ENCODE measurements at places on chromosomes 6 and 20.

DNA sequence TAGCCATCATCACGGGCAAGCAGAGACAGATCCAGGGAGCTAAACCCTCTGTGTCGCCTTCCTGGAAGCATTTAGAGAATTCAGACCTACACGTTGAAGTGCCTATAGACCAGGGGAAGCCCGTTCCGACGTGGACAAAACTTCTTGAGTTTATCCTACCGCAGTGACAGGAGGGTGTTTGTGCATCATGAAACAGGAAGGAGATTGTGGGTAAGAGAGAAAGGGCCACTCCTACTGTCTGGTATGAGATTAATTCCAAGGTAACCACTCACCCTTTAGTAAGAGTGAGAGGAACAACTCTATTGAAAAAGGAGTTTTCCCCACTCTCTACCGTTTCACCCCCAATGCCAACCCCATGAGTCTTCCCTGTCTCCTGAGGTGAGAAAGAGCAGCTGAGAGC lies 133.7 kb downstream of the TFAP2C start:
- no peak for DNase-seq

DNA sequence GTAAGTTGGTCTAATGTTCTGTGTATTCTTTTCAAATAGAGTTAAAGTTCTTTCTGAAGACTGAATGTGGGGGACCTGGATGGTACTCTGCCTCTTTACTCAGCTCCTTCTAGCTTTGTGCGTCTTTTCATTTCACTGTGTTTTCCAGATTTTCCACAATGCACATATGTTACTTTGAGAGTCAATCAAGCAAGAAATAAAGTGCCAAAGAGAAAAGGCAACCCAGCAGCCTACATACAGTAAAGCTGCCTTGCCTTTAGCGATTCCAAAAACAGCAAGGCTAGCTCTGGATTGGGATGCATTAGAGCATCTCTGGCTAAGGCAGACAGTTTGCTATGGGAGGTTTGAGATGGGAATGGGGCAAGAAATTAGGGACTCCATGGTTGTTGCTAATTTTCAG lies 5.3 kb downstream of the C6orf163 start:
- DNase-seq = no peak

- DNase-seq = peak; percentile 45
These were observed 8.8 kb downstream of the ASF1A start for GRCh38 chr6:118902726-118903125.

DNA sequence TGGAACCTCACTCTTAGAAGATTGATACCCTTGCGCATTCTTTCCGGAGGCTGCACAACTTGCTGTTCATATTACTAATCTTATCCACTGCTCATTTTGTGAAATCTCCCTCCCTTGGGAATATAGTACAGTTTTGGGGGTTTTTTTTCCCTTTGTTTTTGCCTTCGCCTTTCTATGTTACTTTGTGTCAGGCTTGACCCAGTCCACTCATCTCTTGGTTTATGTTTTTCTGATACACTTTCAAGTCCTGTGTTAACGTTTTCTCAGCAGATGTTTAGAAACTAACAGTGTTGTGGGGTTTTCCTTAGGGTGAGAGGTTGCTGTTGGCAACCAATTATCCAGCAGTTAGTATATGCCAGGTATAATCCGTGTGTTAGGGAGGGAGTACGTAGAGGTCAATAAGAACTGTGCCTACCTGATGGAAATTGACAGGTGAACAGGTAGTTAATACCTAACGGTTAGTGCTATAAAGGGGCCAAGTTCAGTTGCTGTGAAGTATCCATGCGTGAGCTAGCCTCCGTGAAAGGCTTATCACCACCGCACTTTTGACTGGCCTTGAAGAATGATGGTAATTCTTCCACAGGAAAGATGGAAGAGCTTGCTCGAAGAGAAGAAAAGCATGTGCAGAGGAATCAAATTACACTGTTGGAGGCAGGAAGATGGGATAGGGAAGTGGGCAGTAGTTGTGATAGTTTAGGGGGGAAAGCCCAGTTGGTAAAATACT lies 1.4 kb downstream of the NFYA start:
- peak; percentile 48 for DNase-seq

- peak; percentile 8 for DNase-seq
These were observed 425.0 kb downstream of the COL12A1 start for GRCh38 chr6:74780831-74781230.

DNA sequence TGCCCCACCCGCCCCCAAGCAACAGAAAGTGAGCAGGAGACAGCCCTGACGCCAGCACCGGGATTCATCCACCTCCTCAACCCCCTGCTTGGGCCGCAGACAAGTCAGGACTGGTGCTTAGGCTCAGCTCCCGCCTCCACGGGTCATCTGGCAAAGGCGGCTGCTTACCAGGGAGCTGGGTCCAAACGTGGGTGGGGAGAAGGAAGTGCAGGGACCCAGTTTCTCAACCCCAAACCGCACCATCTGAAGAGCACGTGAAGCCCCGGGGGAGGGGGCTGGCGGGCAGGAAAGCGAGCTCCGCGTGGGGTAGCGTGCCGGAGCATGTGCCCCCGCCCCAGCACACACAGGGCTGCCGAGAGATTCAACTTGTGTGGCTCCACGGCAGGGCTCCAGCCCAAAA lies 87.2 kb downstream of the BMP7 start:
- no peak for DNase-seq

DNA sequence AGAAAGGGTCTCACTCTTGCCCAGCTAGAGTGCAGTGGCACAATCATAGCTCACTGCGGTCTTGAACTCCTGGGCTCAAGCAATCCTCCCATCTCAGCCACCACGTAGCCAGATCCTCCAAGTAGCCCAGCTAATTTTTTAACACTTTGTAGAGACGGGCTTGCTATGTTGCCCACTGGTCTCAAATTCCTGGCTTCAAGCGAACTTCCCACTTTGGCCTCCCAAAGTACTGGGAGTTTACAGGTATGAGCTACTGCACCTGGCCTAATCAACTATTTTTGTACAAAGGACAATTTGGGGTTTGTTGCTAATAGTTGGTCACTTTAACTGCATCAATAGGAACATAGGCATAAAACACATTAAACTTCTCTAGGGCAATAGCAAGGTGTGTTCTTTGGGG lies 29.9 kb upstream of the SYNCRIP start:
- no peak for DNase-seq

Data from adipocyte (in vitro differentiated cells).